ENCODE measurements at places on chromosomes 4 and X.
A peak's percentile ranks its signal among the peaks of the same experiment; 100 is the strongest.

- no peak for DNase-seq
These were observed 150.2 kb upstream of the MAMLD1 start for GRCh38 chrX:150212672-150213480.

GRCh38 chrX:118761939-118762707 lies 34.7 kb downstream of the IL13RA1 start:
- DNase-seq: no peak

GRCh38 chrX:57899064-57899463 lies 11.2 kb downstream of the ZXDA start:
- no peak for DNase-seq

GRCh38 chrX:100445593-100445992 lies 35.5 kb upstream of the PCDH19 start:
- DNase-seq: no peak

DNA sequence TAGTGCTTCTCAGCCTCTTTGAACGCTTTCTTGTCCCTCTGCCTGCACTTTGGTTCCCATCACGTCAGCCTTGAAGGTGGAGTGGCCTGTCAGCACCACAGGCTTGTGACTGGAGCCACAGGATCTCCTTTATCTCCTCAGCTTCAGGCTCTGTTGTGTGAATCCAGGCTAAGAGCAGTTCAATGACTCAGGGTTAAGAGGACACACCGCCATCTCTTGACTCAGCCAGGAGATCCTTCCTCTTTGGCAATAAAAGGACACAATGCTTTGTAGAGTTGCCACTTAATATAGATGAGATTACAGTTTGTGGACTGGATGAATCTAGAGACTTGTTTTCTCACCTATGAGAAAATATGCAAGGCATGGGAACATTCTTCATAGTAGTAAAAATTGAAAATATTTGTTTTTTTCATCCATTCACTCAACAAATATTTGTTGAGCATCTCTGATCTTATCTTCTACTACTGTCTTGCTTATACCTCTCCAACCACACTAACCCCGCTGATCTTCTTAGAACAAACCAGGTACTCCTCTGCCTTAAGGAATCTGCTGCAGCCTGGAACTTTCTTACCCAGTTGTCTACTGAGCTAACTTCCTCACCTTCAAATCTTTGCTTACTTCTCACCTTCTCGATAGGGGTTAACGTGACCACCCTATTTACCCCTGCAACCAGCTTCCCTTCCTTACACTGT lies 62.3 kb downstream of the UCHL1 start:
- no peak for DNase-seq

DNA sequence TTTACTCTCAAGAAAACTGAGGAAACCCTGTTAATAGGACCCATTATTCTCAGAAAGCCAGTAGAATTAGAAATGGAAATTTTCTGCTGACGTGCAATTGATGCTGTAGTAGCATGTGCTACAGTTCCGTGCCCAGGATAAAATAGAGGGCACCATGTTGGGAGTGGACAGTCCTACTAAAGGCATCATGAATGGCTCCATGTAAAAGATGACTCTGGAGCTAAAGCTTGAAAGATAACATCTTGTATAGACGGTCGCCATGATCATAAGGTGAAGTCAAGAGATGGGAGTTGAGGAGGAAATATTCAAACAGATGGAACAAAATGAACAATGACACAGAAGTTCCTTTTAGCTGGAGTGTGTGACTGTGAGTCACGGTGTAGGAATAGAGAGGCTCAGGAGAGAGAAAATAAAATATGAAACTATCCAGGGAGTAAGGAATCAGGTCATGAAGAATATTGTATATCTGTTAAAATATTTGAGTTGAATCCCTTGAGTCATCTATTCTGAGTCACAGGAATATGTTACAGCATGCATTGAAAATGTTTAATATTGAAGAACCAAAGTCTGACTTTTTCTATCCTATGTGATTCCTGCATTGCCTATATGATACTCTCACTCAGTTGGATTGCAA lies 31.8 kb downstream of the ANXA10 start:
- no peak for DNase-seq

DNA sequence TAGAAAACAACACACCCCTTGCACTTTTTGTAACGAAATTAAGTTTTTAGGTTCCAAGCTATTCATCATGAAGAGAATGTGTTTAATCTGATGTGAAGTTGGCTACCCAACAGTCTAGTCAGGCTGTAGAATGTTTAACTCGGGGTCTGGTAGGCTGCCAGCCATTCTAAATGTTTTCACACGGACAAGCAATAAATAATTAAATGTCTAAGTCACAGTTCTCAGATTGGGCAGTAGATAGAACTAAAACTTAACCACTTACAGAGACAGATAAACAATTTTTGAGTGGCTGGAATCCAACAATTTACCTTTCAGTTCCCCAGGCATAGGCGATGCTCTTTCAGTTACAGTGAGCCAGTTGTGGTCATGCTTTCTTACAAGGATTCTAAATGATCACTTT lies 66.5 kb downstream of the CHIC2 start:
- DNase-seq: no peak

DNA sequence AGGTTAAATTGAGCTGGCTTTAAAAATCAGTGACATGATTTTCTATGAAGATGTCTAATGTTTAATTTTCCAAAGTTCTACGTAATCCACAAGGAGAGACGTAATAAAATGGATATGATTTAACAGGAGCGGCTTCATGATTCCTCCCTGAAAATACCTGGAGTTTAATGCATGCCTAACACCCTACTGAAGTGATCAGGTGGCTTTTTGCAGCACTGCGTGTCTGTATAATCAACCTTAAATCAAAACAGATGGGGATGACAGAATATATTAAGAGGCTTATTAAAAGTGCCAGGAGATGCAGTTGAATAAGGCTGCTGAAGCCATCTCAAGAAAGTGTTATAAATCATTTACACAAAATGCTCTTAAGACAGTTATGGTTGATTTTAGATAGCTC lies 112.4 kb upstream of the TLR3 start:
- DNase-seq: no peak

DNA sequence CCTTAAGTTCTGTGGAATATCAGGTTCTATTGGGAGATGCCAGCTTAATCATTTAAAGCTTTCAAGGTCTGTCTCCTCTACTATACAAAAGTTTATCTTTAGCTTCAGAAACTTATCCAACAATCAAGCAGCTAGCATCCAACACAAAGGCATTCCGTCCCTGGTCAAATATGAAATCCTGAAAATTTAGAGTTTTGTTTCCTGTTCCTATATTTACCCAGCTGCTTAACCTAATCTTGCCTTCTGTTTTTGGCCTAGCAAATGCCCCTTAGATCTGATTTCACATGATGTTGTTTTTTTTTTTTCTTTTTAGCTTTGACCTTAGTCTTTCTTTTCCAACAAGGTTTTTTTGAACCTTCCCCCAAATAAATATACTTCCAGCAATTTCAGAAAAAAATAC lies 33.8 kb downstream of the FAM13A start:
- DNase-seq: no peak

GRCh38 chr4:98242538-98242937 lies 18.6 kb upstream of the RAP1GDS1 start:
- DNase-seq: no peak

- peak; percentile 28 for DNase-seq
These were observed 9.3 kb downstream of the CETN2 start for GRCh38 chrX:152821145-152821765.

- no peak for DNase-seq
These were observed 93.5 kb downstream of the CEP135 start for GRCh38 chr4:56042225-56042624.

DNA sequence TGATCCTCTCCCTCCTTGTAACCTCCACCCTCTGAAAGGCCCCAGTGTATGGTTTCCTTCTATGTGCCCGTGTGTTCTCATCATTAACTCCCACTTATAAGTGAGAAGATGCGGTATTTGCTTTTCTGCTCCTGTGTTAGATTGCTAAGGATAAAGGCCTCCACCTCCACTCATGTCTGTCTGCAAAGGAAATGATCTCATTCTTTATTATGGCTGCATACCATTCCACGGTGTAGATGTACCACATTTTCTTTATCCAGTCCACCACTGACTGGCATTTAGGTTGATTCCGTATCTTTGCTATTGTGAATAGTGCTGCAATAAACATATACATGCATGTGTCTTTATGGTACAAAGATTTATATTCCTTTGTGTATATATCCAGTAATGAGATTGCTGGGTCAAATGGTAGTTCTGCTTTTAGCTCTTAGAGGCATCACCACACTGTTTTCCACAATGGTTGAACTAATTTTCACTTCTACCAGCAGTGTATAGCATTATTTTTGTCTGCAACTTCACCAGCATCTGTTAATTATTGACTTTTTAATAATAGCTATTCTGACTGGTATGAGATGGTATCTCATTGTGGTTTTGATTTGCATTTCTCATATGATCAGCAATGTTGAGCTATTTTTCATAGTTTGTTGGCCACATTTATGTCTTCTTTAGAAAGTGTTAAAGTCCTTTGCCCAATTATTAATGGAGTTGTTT lies 1030.9 kb downstream of the FSTL5 start:
- no peak for DNase-seq

GRCh38 chrX:40845331-40845911 lies 110.1 kb upstream of the MED14 start:
- DNase-seq: no peak

GRCh38 chrX:39581411-39581810 lies 516.3 kb downstream of the BCOR start:
- no peak for DNase-seq

DNA sequence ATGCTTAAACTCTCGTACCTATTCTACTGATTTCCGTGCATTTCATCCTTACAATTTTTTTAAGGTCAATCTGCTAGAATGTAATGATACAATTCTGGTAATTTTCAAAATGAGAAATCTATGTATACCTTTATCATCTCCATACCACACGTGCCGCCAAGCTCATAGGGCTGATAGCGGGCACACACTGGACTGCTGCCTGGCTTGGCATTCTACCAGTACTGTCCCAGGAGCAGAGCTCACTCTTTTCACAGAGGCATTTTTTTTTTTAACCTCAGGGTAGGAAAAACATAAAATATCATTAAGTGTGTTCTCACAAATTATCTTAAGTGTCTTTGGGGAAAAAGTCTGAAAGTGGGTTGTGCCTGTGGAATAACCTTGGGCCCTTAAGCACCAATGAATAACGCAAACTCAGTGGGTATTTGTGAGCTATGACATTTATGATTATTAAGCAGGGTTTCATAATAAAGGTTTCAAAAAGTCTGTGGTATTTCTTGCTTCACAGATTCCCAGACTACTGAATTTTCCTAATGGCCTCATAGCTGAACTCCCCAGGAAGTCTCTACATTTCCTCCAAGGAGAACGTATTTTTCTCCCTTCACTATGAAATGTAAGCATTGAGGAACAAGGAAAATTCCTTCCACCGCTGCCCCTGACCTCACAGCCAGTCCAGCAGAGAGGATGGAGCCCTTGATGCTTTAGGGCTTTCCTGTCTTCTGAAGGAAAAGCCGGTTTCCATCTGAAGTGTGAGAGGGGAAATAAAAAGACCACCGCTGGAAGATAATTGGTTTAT lies 125.2 kb downstream of the ELOVL6 start:
- no peak for DNase-seq

- DNase-seq: no peak
These were observed 111.0 kb upstream of the MAD2L1 start for GRCh38 chr4:120177603-120178002.

DNA sequence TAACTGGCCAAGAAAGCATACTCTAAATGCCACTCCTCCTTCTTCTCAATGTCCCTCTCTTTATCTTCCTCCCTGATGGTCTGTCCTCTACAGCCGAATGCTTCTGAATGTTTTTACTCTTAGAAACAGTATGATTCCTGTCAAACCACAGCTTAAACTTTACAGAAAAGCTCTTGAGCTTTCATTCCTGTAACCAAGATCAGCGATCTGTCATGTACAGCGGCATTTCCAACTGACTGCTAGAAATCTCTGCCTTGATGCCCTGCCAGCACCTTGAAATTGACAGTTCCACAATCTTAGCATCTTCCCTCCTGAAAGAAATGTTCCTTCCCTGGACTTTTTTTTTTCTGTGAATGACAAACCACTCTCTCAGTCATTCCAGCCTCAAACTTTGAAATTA lies 11.5 kb upstream of the GATB start:
- DNase-seq: no peak

GRCh38 chr4:3860061-3860912 lies 94.1 kb downstream of the ADRA2C start:
- DNase-seq: no peak

GRCh38 chrX:5306654-5307121 lies 922.0 kb downstream of the NLGN4X start:
- no peak for DNase-seq

DNA sequence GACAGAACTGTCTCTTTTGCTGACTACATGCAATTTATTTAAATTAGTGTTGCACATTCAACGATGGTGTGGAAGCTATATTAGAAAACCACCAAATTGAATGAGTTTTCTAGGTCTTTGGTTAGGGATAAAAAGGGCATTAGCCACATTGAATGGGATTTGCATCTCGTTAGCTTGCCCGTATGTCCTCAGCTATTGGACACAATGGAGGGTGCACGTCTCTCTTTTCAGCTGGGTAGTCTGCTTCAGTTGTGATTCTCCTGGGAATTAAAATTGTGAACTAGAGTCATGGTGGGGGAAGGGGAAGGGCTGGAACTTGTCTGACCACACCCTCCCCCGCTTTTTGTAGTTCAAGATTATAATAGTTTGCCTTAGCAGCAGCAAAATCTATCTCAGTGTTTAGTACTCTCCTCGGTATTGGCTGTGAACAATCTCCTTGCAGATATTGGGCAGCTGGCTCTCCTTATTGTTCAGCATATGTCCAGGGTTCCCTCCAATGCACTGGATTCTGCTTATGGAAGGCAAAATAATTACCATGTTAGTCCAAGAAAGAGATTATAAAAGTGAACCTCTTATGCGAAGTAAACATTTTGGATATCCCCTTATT lies 23.3 kb downstream of the TRIM2 start:
- no peak for DNase-seq

DNA sequence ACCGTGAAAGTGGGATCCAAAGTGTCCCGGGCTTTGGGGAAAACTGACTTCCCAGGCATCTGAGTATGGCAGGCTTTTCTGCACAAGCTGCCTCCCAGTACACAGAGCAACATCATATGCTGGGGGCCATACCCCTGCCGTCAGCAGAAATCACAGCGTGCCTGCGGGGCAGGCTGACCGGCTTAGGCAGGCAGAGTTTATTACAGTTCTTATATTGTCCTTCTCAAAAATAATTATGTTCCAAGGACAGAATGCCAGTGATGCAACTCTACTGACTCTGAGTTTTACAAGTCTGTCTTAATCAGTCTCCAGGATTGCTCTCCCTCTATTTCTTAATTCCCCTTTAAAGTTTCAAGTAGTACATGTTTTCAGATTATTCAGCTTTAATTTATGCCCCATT lies 37.0 kb downstream of the IL21 start:
- no peak for DNase-seq

GRCh38 chr4:61202638-61203435 lies 2.7 kb downstream of the ADGRL3 start:
- no peak for DNase-seq

DNA sequence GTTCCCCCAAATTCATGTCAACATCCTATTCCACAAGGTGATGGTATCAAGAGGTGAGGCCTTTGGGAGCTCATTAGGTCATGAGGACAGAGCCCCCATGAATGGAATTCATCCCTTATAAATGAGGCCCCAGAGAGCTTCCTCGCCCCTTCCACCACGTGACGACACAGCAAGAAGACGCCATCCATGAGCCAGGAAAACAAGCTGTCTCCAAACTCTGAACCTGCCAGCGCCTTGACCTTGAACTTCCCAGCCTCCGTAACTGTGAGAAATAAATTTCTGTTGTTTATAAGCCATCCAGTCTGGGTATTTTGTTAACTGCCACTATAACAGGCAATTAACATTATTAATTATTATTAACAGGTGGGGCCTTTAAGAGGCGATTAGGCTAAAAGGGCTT lies 5.8 kb downstream of the AGA start:
- no peak for DNase-seq

- no peak for DNase-seq
These were observed 12.9 kb downstream of the PCDH18 start for GRCh38 chr4:137519406-137519805.

All from activated T-cell treated with anti-CD3 and anti-CD28 coated beads, Interleukin-2, amount 50 U/mL, for 48 hours (primary cell).